A172 (cell line): ENCODE measurements at places on chromosomes 2 and 18.

- DNase-seq, result no peak
Observed at GRCh38 chr2:9982248-9982647, 30.8 kb downstream of the GRHL1 start.

- DNase-seq, result peak; percentile 33
Observed at GRCh38 chr2:215751200-215751910, 262.0 kb downstream of the MREG start.

GRCh38 chr2:29025711-29026110 is 44.6 kb downstream of the TOGARAM2 start:
- no peak for DNase-seq

- no peak for DNase-seq
Observed at GRCh38 chr2:38634684-38635083, 31.2 kb upstream of the GALM start.

GRCh38 chr18:10787293-10787901 is 261.6 kb downstream of the NAPG start:
- peak; percentile 80 for DNase-seq

- DNase-seq, result no peak
Observed at GRCh38 chr2:107597507-107597906, 229.2 kb upstream of the RGPD4 start.

DNA sequence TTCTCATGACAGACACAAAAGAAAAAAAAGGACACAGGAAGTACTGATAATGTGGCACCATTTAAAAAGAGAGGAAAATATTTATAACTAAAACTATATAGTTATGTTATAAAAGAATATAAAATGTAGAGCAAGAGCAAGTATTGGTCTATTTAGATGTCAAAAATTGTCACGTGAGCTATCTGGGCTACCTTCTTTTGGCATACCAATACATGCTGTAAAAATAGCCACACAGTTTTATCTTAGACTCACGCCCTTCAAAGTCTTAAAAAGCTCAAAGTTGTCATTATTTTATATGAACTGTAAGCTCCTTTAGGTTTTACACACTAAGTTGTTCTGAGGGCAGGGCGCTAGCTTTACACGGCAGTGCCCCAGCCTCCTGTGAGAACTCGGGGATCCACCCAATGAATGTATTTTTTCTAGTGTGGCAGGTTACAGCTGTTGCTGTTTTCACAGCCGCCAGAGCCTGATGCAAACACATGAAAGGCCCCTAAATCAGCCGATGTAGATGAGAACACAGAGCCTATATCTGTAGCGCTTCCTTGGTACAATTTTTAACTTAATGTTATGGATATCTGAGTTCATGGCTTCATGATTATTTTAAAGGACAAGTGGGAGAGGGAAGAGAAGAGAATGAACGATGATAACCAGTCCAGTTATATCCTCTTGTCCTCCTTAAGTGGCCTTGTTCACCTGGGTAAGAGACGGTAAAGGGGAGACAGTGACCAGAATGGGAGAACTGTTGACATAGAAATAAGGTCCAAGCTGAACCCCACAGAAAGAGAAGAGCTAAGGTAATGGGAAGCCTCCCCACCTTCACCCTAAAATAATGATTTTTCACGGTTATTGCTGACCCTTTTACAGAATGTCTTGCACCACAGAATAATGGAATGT is 130.8 kb downstream of the CACNB4 start:
- no peak for DNase-seq

- no peak for DNase-seq
Observed at GRCh38 chr2:111034606-111035005, 86.1 kb upstream of the BCL2L11 start.

GRCh38 chr18:78793313-78794070 is 186.1 kb upstream of the SALL3 start:
- no peak for DNase-seq

DNA sequence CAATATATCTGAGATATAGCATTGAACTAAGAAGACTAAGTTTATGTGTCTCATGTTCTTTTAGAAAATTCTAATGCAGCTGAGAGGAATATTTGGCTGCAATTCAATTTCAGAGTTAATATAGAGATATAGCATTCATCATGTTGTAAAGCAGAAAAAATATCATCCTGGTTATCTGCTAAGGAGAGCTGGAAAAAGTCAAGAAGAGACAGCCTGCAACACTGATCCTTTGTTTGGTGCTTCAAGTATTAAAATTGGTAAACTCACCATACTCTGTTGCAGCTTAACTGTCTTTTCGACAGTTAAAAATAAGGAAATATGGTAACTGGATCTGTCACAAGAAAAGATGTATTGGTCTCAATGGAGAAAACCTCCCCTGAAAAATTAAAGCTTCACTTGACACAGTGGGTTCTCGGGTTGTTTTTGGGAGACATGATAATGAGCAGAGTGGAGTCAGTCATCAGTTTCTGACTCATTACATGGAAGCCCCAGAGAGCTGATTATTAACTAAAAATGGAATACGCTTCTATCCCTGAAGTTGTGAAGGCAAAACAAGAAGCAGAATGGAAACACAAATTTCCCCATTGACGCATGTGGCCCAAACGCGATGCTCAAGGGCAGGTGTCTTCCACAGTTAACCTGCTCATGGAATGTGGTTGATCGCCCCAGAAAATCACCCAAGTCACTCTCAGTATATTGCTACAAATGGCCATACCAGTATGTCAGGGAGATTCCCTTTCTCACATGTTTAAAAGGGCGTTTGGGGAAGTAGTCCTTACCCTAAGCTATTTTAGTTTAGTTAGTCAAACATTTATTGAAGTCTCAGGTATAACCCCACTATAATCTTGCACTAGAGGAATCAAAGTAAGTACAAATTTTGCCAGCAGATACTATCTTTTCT is 8.2 kb downstream of the BCL2 start:
- no peak for DNase-seq

GRCh38 chr2:222301053-222301795 is 2.4 kb upstream of the PAX3 start:
- no peak for DNase-seq

DNA sequence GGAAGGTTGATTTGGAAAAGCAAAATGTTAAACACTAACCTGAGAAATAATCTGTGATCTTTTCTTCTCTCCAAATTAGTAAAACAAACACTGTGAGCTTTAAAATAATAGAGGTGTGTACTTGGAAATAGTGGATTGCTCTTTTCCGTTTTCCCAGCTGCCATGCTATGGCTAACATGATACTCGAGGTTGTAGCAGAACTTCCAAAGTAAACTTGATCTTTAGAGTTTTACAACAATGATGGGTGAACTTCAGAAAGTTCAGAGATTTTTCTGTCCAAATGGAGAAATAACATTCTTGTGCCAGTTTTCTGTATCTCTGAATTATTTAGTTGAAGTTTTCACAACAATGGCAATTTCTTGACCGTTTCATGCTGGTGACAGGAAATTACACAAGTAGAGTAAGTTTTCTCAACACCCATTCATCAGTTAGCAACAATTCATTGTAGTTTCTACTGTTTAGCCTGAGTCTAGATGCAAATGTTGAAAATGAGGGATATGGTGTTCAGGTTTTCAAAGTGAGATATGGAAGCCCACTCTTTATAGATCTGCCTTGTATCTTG is 135.3 kb upstream of the CTAGE1 start:
- DNase-seq, result no peak

DNA sequence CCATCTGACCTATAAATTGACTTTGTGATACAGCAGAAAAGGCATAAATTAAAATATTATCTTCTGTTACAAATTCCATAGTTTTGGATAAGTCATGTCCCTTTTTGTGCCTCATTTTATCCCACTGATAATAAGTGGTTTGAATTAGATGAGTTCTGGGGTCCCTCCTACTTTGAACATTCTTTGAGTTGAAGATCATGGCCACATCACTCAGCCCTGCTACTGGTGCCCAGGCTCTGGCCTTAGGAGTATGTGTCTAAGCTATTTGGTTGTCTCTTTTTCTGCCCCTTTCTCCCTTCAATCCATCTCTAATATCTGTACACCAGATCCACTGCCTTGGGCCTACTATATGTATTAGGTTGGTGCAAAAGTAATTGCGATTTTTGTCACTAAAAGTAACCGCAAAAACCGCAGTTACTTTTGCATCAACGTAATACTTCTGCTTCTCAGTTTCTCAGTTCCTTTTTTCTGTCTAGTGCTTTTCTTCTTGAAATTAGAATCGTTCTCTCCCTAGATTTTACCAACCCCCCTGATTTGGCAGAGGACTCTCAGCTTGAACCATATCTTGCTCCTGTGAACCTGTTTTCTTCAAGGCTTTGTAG is 362.5 kb upstream of the TNP1 start:
- no peak for DNase-seq

- DNase-seq, result peak; percentile 52
Observed at GRCh38 chr2:181814057-181814491, 77.5 kb upstream of the ITPRID2 start.

- DNase-seq, result peak; percentile 10
Observed at GRCh38 chr2:181465676-181466375, 8.6 kb downstream of the ITGA4 start.

DNA sequence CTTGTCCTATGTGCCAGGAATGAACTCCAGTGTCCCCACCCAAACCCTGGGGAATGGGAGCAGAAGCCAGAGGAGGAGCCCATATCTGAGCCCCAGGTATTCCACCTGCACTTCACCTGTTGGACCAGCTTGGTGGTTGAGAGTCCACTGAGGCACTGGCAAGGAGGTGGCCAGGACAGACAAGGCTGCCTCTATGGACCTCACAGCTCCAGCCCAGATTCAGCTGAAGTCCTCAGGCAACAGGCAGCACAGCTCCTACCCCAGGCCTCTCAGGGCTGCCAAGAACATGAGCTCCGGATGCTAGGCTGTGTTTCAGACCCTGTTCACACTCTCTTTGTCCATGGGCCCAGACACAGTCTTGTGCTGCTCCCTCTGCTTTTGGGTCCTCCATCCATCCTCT is 2.9 kb upstream of the IL1F10 start:
- no peak for DNase-seq

DNA sequence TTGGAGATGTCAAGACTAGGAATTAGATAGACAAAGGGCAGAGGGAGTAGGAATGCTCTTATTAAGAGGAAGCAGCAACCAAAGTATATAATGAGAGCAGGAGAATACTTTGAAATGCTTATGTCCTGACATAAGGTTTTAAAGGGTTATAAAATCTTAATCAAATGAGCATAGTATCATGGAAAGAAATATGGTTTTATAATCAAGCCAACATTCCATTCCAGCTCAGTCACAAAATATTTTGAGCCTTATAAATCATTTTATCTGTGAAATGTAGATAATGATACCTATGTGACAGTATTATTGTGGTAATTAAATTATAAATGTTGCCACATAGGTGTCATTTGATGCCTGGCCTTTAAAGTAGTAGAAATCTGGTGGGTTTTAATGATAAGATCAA is 17.6 kb downstream of the VSNL1 start:
- DNase-seq, result peak; percentile 37

- no peak for DNase-seq
Observed at GRCh38 chr2:176847575-176847974, 365.0 kb upstream of the HNRNPA3 start.

GRCh38 chr2:142946941-142947340 is 69.5 kb downstream of the KYNU start:
- DNase-seq, result no peak

DNA sequence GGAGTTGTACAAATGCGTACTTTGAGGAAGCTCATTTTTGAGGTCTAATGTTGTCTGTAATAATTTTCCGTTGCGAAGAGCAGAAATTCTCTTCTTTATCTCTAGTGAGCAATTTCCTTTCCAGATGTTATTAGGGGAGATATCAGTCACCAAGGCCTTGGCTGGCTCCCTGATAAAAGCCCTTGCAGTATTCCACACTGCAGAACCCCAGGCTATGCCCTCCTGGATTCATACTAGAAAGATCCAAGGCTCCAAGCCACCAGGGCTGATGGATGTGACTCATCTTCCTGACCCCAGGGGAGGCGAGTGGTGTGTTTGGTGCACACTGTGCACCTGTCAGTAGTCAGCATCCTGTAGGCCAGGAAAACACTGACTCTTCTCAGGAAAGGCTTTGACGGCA is 34.7 kb downstream of the INO80C start:
- peak; percentile 90 for DNase-seq

DNA sequence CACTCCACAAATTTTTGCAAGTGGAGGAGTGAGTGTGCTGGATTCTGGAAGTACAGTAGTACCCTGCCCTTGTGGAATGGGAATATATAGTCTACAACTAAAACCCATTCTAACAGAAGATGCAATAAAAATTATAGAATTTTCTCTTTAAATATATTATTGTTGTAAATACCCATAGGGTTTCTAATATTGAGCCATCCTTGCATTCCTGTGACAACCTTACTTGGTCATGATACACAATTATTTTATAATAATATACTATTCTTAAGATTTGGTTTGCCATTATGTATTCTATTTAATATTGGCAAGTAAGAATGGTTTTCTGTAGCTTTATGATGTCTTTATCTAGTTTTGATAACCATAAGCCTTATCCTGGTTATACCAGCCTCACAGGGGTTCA is 52.2 kb downstream of the EML6 start:
- DNase-seq, result no peak

- DNase-seq, result no peak
Observed at GRCh38 chr18:79912994-79913831, 38.2 kb downstream of the SLC66A2 start.

GRCh38 chr2:199131136-199131655 is 326.5 kb downstream of the SATB2 start:
- DNase-seq, result no peak

DNA sequence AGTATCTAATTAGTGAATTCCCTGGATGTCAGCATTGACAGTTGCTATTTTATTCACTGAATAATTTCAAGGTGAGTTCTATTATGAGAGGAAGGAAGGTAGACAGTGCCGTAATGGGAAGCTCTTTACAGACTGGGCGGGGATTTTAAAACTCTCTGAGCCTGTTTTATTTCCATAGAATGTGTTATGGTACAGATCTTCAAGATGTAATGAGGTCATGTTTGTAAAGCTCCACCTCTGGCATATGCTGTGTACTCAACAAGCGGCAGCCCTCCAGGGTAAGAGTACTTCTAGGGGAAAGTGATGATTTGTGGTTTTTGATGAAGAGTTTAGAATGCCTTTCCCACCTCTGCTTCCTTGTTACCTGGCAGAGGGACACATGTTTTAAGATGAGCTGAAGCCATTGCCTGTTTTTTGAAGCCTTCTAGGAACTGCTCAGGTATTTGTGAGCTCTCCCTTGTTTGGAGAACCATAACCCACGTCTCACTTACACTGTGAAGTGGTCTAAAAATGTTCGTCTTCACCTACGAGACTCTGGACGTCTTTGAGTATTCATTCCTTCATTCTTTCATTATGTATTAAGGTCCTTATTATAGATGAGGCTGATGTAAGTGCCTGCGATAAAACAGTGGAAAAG is 251.2 kb downstream of the PTGR3 start:
- no peak for DNase-seq

- no peak for DNase-seq
Observed at GRCh38 chr2:219416235-219416602, 2.0 kb upstream of the DES start.

GRCh38 chr2:152437276-152438108 is 102.5 kb downstream of the FMNL2 start:
- no peak for DNase-seq

DNA sequence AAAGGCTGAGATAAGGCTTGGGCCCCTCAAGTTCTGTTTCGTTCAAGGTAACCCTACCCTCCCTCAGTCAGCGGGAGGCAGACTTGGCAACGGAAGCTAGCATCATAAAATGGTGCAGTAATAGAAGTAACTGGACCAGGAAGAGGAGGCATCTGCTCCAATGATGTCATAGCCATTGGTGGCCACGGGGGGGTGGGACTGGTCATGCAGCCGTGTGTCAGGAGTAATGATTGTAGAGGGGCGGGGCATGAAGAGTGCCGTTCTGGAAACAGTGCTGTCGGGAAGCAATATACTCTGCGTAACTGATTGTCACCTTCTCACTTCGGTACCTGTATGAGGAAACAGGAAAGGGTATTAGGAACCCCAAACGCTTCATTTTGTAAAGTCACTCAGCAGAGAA is 6.9 kb upstream of the POLR2D start:
- peak; percentile 38 for DNase-seq
